Activated T-cell treated with anti-CD3 and anti-CD28 coated beads for 48 hours (primary cell): ENCODE measurements at places on chromosomes 5 and 9.

GRCh38 chr5:170166101-170166500, 60.4 kb downstream of the FOXI1 start:
- DNase-seq: no peak

DNA sequence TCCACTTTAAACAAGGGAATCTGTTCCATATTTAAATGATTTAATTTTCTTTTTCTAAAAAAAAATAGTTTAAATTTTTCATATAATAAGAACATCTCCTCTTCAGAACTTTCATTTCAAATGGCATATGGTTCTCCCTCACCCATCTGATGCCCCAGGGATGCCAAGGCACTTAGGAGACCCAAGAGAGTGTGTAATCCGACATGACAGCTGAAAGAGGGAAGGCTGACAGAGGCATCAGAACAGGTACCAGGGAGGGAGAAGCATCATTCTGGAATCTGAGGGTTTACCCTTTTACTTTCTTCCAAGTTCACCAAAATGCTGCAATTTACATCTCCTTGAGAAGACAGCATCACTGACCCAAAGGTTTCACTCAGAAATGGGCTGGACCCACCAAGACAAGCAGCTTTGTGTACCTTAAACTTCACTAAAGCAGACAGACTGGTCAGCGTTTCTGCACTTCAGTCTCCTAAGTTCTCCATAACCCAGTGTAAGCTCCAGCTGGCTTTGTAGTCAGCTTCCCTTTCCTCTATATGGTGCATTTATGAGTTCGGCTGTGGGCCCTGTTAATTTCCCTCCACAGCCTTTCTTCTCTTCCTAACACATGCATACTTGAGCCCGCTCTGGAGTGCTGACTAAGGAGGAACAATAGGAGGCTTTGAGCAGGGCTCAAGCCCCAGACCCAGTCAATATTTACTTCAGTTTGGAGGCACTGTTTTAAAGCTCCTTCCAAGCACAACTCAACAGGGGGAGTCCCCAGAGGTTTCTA, 17.7 kb downstream of the EFNA5 start:
- no peak for DNase-seq

GRCh38 chr9:94445863-94446262, 109.0 kb upstream of the PCAT7 start:
- DNase-seq: no peak

DNA sequence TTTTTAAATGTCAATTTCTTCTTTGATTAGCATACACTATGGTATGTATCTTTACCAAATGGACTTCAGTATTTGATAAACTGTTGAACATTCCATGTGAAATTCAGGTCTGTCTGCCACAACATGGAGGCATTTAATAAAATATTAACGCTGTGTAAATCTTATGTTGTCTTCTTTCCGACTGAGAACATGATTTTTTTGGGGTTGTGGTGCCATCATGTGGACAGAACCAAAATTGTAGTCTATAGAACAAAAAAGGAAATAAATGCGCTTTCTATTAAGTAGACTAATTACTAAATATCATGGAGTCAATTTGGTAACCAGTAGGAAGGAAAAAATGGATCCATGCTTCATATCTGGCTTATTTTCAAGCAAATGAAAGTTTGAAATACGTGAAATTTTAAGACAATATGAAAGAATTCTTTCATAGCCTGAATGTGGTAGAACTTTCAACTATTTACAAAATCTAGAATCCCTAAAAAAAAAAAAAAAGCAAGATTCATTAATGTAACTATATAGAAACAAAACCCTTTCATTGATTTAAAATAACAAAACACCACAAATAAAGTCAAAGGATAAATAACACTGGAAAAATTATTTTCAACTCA, 2.8 kb upstream of the PLK2 start:
- peak; percentile 6 for DNase-seq
